ENCODE measurements at places on chromosomes 12 and 14.

DNA sequence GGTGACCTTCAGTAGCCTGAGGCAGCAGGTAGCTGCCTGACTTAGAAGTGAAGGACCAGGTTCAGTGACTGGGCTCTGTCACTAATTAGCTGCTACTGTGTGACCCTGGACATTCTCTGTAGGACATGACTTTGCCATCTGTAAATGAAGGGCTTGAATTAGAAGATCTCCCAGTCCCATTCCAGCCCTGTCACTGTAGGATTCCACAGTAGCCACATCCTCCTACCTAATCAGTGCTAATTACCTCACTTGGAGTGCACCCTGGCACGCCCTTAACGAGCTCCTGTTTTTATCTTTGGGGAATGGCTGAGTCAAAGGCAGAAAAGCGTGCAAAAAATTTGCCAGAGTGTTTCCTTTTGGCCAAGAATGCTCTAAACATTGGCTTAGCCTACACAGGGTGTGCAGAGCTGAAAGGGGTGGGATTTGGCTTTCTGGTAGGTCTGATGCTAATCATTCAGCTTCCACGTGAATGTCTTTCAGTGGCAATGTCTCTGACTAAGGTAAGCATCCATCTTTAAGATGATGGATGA is 6.8 kb downstream of the NTF3 start:
- DNase-seq: no peak

- DNase-seq: no peak
Observed at GRCh38 chr12:48813465-48814261, 4.6 kb upstream of the CACNB3 start.

GRCh38 chr12:125145196-125145595 is 80.0 kb downstream of the AACS start:
- no peak for DNase-seq

- DNase-seq: no peak
Observed at GRCh38 chr12:5487948-5488625, 56.2 kb downstream of the NTF3 start.

- DNase-seq: no peak
Observed at GRCh38 chr12:117890137-117890536, 78.7 kb downstream of the KSR2 start.

- DNase-seq: no peak
Observed at GRCh38 chr14:50874757-50875156, 2.9 kb downstream of the ABHD12B start.

GRCh38 chr12:65536351-65536750 is 257.9 kb downstream of the MSRB3 start:
- DNase-seq: no peak

DNA sequence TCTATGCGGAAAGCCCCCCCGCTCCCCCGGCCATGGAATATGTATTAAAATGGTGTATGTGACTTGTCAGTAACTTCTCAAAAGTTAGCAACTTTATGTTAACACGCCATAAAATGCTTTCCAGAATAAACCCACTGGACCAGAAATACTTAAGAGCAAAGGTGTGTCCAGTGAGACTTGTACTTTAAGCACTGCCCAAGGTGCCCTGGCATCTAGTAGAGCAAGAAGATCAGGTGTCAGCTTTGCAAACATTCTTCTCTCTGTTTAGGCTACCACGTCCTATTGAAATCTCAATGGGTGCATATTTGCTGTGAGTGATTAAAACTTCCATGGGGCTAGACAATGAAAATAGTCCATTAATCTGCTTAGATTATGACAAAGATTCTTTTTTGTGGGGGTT is 201.2 kb downstream of the ESR2 start:
- DNase-seq: no peak

DNA sequence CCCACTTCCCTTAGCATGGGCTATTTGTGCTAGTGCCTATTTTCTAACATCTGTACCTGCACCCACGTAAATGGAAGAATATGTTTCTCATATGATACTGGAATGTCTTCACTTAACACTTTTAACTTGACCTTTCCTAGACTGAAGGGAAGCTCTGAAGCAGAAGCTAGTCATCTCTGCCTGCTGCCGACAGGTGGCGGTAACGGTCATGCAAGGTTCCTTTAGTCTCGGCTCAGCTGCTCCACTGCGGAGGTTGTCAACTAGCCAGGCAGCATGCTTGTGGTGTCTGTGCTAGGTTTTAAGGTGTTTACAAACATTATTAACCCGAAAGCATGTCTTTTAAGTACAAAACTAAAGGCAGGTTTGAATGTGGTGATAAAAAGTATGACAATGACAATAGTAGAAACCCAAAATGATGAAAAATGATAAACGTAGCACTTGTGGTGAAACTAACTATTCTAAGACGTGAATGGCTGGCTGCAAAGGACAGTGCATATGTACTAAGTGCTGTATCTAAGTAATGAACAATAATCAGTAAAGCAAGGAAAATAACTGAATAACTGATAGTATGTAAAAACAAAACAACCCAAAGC is 117.2 kb downstream of the GRIN2B start:
- DNase-seq: peak; percentile 36

DNA sequence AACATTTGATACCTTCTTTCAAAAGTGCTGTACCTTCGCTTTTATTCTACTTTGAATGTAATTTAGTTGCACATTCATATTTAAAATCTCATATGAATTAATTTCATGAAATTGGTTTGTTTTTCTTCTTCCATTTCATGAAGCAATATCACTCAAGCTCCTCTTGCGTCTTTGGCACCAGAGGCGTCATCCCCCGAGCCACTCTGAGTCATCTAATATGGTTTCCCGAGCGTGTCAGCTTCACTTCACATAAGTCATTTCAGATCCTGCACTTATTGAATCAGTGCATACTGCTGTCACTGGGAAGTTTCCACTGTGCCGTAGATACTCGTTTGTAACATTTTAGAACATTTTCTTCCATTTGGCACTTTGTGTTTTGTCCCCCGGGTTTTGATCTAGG is 105.6 kb downstream of the SLC25A47 start:
- no peak for DNase-seq

DNA sequence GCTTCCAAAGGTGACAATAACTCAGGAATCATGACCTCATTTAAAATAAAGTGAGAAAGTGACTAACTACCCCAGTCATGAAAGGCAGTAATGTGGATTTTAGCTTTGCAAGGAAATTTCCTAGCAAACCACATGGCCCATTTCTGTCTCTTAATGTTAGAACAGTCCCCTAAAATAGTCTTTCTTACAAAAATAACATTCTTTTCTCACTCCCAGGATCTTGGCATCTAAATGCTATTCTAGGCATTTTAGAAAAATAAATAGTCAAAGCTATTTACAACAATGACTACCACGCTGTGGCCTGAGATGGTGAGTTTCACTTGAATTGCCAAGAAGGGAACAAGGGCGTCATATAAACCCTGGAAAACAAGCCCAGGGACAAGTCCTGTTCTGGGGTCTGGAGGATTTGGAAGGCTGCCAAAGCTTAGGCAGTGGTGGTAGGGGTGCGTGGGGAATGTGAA is 101.2 kb upstream of the CCDC175 start:
- DNase-seq: no peak

DNA sequence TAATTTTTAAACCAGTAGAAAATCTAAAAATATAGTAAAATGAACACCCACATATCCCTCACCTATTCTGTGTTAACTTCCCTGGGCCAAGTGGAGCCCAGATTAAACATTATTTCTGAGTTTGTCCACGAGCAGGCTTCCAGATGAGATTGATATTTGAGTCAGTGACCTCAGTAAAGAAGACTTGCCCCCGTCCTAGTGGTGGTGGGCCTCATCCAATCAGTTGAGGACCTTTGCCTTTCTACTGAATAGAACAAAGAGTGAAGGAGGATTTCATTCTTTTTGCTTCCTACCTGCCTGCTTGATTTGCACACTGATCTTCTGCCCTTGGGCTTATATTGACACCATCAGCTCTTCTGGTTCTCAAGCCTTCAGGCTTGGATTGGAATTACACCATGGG is 174.7 kb upstream of the PLEKHG7 start:
- no peak for DNase-seq

- DNase-seq: no peak
Observed at GRCh38 chr14:36827861-36828260, 166.2 kb downstream of the PAX9 start.

DNA sequence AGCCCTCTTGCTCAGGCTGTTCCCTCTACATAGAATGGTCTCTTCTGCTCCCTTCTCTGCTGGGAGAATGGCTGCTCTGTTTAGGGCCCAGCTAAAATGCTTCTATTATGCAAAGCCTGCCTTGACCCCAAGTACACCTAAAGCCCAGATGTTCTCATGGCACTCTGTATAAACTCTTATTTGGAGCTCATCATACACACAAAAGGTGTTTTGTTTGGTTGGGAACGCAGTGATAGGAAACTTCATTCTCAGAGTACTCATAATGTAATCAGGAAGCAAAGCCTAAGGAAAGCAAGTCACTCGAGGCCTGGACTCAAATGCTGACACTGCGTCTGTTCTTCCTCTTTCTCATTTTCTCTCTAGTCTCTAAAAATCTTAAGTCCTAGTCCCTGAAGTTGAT is 38.2 kb upstream of the SYCP3 start:
- no peak for DNase-seq

GRCh38 chr12:10672231-10672868 is 1.5 kb downstream of the STYK1 start:
- DNase-seq: no peak

- DNase-seq: peak; percentile 91
Observed at GRCh38 chr14:61565836-61566536, 129.3 kb upstream of the HIF1A start.

DNA sequence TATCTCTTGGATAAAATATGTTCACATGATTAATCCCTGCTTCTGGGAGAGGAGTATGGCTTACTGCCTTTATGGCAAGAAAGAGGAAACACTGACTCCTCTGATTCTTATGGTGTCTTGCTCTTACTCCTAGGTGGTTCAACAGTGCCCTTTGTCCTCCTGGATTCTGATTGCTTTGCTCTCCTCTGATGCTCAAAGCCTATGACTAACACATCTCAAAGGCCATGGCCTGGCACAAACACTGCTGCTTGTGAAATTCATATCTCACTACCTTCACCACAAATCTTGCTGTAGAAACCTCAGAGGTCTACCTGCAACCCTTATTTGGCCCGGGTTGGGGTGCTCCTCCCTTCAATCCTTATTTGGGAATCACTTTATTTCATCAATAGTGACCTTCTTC is 217.2 kb downstream of the C12orf50 start:
- no peak for DNase-seq

- DNase-seq: no peak
Observed at GRCh38 chr12:52604859-52605258, 3.6 kb upstream of the KRT72 start.

GRCh38 chr12:29306682-29307081 is 74.3 kb downstream of the ERGIC2 start:
- DNase-seq: no peak

GRCh38 chr14:68519671-68520187 is 273.1 kb downstream of the ZFP36L1 start:
- no peak for DNase-seq

GRCh38 chr14:59208954-59209353 is 20.5 kb downstream of the DAAM1 start:
- DNase-seq: no peak

DNA sequence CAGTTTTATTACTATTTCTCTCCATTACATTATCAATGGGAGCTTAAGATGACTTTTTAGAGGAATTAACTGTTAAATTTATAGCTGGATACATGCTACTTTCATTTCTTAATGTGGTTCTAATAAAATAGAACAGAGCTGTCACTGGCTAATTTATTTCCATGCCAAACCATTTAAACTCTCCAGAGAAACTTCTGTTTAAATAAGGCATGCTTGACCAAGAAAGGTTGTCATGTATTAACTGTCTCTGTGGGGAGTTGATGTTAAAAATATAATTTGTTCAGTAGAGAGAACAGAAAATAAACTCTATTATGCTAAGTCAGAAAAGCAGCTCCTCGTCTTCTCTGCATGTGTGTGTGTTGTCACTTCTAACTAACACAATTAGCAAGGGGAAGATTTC is 447.4 kb downstream of the SLC16A7 start:
- DNase-seq: peak; percentile 42

GRCh38 chr12:64229240-64229639 is 7.1 kb upstream of the KICS2 start:
- DNase-seq: no peak

DNA sequence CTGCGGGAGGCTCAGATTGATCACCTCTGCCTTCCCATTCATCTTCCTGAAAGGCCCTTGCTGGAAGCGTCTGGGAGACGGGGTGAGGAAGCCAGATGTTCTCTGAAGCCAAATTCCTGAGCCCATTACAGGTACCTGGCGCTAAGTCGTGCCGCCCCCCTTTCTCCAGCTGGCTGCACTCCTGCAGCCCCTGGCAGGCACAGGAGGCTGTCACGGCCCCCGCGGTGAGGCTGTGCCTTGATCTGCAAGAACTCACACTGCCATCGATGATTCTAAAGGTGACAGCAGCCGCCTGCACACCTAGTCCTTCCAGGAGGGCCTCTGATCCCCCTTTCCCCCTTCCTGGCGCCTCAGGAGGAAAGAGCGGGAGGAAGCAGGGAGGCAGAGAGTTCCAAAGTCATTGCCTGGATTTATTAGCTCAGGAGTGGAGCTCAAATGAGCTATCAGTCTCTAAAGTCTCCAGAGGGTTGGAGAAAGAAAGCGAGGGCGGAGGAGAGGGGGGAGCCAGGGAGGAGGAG is 106.9 kb downstream of the RFLNA start:
- DNase-seq: no peak

GRCh38 chr12:111685811-111686573 is at the start of the genes ACAD10 and BRAP:
Gene ACAD10, plus strand, starts transcription at chr12:111686053. Its CDS starts 6,657 bp downstream, at chr12:111692710.
Gene BRAP, minus strand, starts transcription at chr12:111685956. Its CDS starts 164 bp downstream, at chr12:111685792.
- peak; percentile 83 for DNase-seq

DNA sequence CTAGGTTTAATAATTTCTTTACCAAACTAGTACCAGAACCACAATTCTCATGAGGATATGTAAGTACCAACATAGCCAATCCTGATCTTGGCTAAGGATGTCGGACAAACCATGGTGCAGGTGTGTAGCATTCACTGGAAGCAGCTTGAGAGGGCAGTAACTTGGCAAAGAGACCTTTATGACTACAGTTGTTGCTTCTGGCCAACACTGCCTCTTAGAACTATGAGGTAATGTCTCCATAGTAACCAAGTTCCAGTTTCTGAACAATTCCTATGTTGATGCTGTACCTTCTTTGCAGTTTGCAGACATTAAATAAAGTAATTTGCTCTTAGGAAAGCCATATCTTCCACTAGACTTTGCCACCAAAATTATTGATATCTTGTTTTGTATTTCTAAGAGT is at the start of gene LMNTD1:
TSS of gene LMNTD1 (minus strand) at position 186 of the 400 bp plus-strand sequence. CDS start 324 bp downstream, outside the sequence.
- DNase-seq: no peak

DNA sequence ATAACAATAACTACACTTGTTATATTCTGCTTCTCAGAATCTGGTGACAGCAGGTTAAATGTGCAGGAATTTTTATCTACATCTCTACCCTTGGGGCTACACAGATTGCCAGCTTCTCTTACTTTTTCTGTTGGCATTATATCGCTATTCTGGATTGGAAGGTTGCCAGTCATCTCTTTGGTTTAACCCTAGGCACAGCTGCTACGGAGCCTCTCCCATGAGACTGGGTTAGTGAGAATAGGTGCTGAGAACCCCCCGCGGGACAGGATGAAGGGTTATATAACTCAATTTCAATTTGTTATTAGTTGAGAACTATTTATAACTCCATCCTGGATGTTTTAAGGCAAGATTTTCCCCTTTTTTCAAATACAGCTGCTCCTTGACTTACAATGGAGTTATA is 73.1 kb downstream of the ACADS start:
- no peak for DNase-seq

GRCh38 chr14:91867316-91867988 is at the start of gene TC2N:
Gene TC2N, minus strand, starts transcription at chr14:91867536. Its CDS starts 53,767 bp downstream, at chr14:91813769.
- DNase-seq: no peak

GRCh38 chr12:75923964-75924666 is 107.5 kb downstream of the PHLDA1 start:
- DNase-seq: no peak

- DNase-seq: no peak
Observed at GRCh38 chr12:51108136-51108535, 24.7 kb upstream of the CSRNP2 start.

- DNase-seq: no peak
Observed at GRCh38 chr12:15910468-15910863, 666 bp upstream of the DERA start.

- no peak for DNase-seq
Observed at GRCh38 chr14:97703006-97703760, 906.0 kb downstream of the VRK1 start.

Measured in fibroblast of skin of left quadriceps (primary cell).